ENCODE measurements at places on chromosomes 7 and 10. TPM values are rescaled to one million over a fixed set of nuclear protein-coding genes. Genes with fewer than 3 reads are reported as not detected.

The TEX36 gene
- not detected for total RNA-seq

The CLCN1 gene
- total RNA-seq: not detected

The SVOPL gene
- not detected for total RNA-seq

GRCh38 chr7:2687338-2687869 is 598 bp upstream of the AMZ1 start:
- no peak for DNase-seq

GRCh38 chr7:100779359-100779758 is 46.0 kb downstream of the ZAN start:
- no peak for DNase-seq

DNA sequence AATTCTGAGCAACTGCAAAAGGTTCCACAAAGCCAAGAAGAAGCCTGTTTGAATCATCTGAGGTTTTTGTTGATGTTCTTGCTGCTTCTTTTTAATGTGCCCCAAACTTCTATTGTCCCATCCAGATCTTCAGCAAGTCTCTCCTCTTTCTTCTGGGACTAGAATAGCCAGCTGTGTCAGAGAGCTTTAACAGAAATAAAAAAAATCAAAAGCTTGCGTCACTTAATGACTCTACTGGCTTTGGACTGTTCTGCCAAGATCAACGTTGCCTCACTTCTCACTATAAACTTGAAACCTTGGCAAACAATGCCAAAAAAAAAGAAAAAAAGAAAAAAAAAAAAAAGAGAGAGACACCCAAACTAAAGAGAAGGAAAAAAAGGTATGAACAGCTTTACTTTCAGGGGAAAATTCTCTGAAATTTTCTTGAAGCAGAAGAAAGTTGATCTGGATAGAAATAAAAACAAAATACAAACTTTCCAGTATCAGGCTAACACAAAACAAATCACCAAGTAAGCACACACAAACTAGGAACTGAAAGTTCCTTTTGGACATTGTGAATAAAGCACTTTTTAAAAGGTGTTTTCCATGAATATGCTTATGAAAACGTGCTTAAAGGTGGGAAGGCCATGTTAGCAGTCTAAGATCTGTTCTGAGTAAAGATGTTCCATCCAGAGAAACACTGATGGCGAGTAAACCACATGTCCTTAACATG is 14.8 kb downstream of the USP54 start:
- DNase-seq: peak; percentile 41

DNA sequence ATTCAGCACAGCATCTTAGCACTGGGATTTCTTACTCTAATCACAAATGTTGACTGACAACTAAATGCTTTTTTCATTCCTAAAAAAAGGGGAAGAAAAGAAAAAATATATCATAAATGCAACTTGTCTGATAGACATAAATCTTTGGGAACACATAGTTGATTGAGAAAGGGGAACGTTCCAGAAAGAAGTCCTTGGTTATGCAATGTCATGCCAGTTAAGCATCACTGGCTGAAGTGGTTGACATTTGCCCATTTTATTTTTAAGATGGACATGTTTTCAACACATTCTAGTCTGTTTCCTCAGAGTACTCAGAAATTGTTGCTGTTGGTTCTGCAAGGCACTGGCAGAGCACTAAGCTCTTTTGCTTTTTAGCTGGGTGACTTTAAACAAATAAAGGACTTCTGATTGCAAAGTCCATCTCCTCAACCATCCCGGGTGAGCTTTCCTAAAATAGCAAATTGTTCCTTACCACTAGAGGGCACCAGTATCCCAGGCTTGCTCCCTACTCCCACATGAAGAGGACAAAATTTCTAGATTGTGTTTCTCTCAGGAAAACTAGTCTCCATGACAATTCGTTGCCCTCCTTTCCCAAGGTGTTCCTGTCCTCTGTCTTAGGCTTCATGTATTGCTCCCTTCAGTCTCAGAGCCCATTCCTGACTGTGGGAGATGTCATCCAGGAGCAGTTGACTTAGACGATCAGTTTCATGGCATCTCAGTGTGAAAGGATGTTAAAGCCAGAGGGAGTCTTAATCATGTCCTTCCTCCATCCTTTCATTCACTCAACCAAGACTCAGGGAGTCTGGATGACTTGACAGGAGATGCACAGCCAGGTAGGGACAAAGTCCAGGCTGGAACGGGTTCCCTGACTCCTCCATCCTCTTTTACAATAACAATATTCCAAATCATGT is 23.9 kb downstream of the OPALIN start:
- no peak for DNase-seq

DNA sequence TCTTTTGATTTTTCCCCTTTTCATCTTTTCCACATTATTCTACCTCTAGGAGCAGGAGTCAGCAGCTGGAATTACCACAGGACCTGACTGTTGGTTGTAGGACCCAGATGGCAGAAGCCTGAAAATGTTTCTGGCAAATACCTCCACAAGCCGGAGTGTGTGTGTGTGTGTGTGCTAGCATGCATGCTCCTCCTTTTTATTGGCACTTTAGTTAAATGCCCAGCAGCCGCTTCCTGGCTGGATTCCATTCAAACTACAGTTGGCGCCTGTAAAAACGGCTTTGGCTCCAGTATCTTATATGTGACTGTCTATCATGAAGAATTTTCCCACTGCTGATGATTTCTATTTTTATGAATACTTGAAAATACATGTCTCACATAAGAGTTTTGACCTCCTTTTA is 319.7 kb upstream of the SP4 start:
- no peak for DNase-seq

GRCh38 chr7:107867858-107868466 is 23.0 kb upstream of the DLD start:
- DNase-seq: no peak

GRCh38 chr7:30403477-30403876 is 75.1 kb downstream of the NOD1 start:
- no peak for DNase-seq

DNA sequence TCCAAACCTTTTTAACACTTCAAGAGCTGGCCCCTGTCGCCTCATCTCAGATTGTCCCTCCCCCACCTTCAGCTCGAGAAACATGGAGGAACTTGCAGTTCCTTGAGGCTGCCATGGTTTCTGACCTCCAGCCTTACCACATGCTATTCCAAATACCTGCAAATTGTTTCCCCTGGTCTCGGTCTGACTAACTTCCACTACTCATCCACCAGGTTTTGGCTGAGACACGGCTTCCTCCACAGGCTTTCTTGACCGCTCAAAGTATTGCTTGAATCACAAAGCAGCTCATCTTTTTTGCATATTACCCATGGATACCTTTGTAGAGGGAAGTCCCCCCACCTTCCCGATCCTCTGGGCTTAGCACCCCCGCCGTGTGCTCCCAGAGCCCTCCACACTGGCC is 5.2 kb upstream of the SAMD8 start:
- DNase-seq: no peak

All from left cardiac atrium (tissue), 4 donors.